ENCODE measurements at places on chromosomes 1 and 21.

GRCh38 chr1:187891993-187892682 is 1063.4 kb downstream of the PLA2G4A start:
- DNase-seq, result no peak

- no peak for DNase-seq
Observed at GRCh38 chr1:245888809-245889208, 618.3 kb downstream of the SMYD3 start.

GRCh38 chr1:201309416-201309815 is 26.1 kb downstream of the PKP1 start:
- no peak for DNase-seq

- no peak for DNase-seq
Observed at GRCh38 chr1:94719926-94720793, 100.0 kb upstream of the SLC44A3 start.

All from omental fat pad (tissue), 4 donors.